ENCODE measurements at places on chromosomes 3 and 15. TPM values are rescaled to one million over a fixed set of nuclear protein-coding genes. Genes with fewer than 3 reads are reported as not detected.

The BBS4 gene
- total RNA-seq: 18.8 TPM

The CORO2B gene
- 3.0 TPM for total RNA-seq

The GRAMD2A gene
- total RNA-seq: 0.07 TPM

The MAGI1 gene
- 3.8 TPM for total RNA-seq

The CCNL1 gene
- total RNA-seq: 42.3 TPM

The SENP7 gene
- 1.8 TPM for total RNA-seq

The LINS1 gene
- total RNA-seq: 10.1 TPM

The CDHR4 gene
- total RNA-seq: 0.21 TPM

The CCDC33 gene
- 8.0 TPM for total RNA-seq

The TRIM42 gene
- total RNA-seq: not detected

The KBTBD13 gene
- not detected for total RNA-seq

Measured in A549 treated with GW870086 at 1 μM for 4 hours (cell line).